Activated gamma-delta T cell (primary cell): ENCODE measurements at places on chromosomes 11 and 22.

DNA sequence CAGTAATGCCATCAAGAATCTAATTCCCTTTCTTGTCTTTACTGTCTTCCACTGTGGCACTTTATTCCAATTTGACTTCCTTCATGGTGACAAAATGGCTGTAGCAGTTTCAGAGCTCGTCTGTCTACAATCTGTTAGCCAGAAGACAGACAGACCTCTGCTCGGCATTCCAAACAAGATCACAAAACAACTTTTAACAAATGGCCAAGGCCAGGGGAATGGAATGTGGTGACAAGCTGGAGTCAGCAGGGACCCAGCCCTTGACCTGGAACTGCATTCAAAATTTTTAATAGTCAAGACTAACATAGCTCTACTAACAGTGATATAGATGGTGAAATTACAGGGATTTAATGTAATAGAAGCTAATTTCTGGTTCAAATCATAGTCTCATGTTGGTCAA, 637.2 kb downstream of the ETS1 start:
- DNase-seq, result no peak

DNA sequence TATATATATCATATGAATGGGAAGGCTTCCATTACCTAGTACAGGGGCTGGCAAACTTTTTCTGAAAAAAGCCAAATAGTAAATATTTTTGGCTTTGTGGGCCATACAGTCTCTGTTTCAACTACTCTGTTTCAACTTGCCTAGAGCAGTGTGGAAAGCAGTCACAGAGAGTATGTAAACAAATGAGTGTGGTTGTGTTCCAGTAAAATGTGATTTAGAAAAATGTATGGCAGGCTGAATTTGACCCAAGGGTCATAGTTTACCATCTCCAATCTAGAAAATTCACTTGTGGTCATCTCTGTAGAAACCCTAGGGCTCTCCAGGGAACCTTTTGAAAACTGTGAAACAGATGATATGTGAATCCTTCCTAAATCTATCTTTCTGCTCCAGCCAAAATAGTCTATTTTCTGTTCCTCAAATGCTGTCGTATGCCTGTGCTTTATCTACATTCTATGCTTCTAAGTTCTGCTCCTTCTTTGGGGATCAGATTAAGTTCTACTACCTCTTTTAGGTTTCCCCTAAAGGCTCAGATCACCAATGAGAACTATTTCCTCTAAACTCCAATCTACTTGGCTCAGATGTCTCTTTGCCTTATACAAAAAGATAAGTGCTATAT, 356.2 kb downstream of the METTL15 start:
- no peak for DNase-seq

GRCh38 chr11:134571301-134571700, 159.3 kb upstream of the B3GAT1 start:
- DNase-seq, result no peak

GRCh38 chr11:47407746-47408590, at the start of gene SLC39A13:
SLC39A13 (plus strand) TSS chr11:47408590; CDS start chr11:47410095, 1,505 bp downstream.
- peak; percentile 89 for DNase-seq

DNA sequence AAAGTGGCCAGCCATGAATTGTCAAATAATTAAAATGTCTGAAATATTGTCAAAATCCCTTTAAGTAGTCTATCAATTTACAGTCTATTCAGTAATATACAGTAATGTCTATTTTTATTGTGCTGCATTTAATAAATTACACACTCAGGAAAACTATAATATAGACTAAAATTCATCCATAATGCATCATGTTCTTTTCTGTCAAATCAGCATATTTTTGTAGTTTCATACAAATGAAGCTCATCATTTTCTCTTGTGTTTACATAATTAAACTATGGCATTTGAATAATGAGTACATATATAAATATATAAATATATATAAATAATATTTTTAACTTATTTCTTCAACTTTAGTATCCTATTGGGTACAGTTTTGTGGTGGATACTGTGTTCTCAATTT, 868.7 kb upstream of the CHORDC1 start:
- DNase-seq, result no peak

- no peak for DNase-seq
Measured at GRCh38 chr11:134449051-134449450, 37.0 kb upstream of the B3GAT1 start.

GRCh38 chr11:102196816-102197215, 86.6 kb downstream of the YAP1 start:
- no peak for DNase-seq

- no peak for DNase-seq
Measured at GRCh38 chr11:122778148-122778547, 60.2 kb upstream of the CRTAM start.

DNA sequence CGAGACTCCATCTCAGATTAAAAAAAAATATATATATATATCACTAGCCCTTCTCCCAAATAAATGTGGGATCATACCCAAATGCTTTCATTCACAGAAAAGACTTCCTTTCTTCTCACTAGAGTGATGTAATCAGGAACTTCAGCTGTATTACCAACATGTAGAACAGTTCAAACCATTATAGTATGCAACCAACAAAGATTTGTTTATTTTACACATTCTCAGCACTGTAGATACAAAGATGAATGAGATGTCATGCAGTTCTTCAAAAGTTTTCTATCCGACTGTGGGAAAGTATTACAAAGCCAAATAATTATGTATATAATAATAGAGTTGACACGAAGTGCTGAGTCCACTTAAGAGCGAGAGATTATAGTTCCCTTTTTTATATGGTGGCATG, 22.2 kb upstream of the ZNF143 start:
- no peak for DNase-seq

DNA sequence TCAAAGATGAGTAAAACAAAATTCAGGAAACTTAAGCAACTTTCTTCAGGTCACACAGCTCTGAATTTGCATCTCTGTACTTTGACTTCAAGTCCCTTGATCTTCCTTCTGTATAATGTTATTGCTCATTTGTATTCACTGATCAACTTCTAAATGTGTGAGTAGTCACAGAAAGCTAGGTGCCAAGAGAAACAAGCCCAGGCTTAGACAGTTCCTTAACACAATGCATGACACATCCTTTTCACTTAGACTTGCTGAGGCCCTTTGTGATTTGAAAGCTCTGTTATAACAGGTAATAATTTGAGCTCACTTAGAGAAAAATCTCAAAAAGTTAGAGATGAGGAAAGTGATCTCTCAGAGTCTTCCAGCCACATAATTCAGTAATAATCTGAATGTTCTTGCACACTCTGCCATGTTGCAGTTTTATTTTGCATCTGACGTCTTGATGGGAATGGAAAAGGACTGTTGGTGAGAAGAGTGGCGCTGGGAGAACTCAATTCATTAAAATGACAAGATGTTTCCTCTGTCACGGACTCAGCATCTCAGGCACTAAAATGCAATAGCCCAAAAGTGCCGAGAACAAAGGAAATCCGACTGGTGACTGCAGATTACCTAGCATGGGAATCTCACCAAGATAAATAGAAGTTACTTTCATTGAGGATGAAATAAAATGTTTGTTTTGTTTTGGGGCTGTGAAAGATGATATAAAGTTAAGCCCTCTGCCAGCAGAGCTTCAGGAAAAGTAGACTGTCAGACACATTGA, 665.3 kb downstream of the OPCML start:
- no peak for DNase-seq

DNA sequence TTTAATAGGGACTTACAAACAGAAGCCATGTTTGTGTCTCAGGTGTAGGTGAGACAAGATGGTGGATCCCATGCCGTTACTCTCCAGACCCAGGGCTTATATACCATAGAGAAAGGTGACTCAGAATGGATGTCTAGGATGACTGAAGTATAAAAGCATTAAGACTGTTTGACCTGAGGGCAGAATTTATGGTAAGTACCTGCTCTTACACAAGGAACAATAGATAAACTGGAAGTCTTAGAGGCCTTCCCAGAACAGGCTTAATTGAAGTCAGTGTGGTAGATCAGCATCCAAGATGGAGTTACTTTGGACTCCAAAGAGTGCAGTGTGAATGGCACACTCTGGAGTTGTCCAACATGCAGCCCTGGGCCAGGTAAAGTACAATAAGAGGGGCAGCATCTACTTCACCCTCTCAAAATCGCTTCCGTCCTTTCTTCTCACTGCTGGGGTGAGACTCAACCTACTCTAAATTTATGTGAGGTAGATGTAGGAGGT, 387.0 kb upstream of the DDI1 start:
- DNase-seq, result no peak

DNA sequence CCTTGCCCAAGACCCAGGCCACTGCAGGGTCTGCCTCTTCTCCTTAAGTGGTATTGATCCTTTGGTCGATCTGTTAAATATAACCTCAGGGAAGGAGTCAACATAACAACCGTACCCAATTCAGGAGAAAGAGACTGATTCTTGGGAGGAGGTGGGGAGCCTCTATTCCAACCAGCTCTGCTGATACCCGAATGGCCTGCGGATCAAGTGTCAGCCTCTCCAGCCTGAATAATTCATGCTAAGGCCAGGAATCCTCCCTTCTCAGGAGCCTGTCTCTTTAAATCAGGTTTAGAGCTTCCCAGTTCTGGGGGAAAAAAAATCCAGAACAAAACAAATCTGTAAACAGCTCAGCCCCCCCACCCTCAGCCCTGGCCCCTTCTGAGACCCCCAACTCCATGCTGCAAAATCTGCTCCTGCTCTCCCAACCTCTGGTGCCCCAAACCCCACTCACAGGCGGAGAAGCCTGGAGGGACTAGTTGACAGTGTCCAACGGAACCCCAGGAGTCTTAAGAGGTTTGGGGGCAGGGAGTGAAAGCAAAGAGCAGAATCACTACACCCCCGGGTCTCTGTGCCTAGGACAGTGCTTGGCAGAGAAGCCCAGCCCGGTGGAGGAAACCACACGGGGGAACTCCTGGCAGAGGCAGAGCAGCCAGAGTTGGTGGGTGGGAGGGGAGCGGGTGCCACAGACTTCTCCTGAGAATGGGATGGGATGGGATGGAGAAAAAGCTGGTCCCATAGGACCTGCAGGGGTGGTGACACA, 863 bp upstream of the TPBGL start:
- DNase-seq, result no peak

- DNase-seq, result no peak
Measured at GRCh38 chr11:116740741-116741140, 32.0 kb downstream of the BUD13 start.

DNA sequence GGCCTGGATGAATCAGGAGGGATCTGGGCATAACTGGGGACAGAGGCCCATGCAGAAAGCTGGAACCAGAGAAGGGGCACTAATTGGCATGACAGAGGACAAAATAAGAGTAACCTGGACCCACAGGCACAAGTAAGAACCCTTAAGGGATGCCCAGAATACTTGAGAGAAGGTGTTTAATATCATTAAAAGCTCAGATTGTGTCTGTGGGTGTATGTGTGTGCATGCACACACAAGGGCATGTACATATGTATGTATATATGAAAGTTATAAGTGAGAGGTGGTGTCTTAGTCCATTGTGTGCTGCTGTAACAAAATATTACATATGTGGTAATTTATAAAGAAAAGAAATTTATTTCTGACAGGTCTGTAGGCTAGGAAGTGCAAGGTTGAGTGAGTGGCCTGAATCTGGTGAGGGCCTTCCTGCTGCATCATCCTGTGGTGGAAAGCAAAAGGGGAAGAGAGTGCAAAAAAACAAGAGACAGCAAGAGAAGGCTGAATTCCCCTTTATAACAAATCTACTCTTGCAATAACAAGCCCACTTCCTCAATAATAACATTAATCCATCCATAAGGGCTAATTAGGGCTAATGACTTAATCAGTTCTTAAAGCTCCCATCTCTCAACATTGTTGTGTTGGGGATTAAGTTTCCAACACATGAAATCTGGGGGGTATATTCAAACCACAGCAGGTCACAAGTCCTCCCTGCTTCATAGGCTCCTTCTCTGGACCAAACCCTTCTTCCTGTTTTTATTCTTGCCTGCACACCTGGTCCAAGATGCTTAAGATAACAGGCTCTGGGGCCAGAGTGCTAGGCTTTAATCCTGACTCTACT, 68.3 kb upstream of the POU2AF2 start:
- DNase-seq, result no peak

DNA sequence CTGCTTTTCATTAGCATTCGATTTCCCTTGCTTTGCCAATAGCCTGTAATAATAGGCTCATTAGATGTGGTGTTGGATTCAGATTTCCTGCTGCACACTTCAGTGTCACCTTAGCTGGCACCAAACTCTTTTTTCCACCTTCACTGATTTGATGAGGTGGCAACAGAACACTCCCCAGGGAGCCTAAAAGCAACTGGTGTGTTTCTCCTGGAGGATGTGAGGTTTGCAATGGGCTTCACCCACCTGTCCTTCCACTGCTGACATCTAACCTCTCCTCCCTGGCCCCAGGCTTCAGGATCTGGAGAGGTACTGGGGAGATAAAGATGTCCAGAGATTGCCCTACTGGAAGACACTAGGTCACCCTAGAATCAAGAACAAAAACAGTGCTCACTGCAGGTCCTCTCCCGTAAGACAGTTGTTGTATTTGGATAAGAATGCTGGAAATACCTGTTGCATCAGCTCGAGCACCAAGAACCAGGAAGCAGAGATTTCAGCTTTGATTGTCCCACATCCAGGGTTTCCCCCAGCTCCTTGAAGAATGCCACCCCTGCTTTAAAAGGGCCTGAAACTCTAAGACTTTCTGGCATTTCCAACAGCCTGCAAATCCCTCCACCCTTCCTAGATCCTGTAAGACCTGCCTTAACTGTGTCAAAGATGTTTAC, 96.9 kb downstream of the SLC1A2 start:
- no peak for DNase-seq

DNA sequence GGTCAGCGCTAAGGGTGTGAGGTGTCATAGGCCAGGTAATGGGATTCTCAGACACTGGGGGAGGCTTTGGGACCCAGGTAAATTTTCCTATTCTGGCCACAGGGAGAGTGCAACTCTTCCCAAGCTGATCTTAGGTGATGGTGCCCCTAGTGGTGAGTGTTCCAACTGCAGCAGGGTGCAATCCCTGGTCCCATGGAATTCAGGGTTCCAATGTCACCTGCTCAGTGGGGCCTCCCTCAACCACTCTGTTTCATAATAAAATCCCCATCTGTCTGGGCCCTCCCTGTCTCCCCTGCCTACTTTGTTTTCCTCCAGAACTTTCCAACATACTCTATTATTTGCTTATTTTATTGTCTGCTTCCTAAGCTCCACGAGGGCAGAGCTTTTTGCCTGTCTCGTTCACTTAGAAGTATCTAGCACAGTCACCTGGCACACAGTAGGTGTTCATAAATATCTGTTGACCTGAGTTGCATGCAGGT, 2.9 kb upstream of the SGSM1 start:
- DNase-seq, result no peak
